Dorsolateral prefrontal cortex (tissue), 122 donors: ENCODE measurements at places on chromosomes 2 and 18.

DNA sequence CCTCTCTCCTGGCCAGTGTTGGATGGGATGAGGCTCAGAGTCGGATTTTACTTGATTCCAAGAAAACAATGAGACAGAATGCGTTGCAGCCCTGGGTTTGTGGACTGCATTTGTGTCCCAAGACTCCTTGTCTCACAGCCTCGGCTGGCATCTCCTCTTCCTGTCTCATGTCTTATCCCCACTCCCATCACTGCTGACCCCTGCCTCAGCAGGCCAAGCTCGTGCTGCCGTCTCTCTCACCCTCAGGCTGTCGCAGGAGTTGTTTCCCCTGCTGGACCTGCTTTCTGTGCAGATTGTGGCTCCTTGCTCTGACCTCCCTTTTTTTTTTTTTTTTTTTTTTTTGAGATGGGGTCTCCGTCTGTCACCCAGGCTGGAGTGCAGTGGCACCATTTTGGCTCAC is 70.2 kb upstream of the RALBP1 start:
- no peak for DNase-seq

DNA sequence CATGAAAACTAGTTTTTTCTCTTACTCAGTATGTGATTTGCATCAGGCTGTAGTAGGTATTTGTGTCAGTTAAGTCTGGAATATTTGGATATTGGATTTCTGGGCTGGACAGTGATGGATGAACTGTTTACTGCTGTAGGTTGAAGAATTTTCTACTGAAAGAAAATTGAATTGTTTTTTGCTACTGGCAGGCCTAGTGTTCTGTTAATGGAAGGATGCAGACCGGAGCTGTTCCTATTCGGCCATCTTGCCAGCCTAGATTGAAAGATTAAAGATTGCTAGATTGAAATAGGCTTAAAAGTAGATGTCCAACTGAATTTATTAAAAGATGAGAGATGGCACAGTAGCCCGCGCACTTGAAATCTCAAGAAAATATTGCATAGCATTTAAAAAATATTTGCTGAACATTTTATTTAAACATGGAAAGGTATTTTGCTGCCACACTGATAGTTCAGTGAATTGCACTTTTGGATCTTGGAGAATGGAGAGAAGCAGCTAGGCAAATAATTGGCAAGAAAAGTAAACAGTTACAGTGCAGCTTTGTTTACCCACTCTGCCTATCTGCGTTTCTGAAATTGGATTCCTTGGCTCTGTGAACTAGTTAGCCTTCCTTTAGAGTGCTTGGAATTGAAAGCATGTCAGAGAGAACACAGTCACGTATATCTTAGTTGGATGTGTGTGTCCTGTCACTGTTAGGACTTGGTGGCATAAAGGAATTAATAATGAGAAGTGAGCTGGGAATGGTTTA is 54.1 kb downstream of the EPB41L5 start:
- no peak for DNase-seq

DNA sequence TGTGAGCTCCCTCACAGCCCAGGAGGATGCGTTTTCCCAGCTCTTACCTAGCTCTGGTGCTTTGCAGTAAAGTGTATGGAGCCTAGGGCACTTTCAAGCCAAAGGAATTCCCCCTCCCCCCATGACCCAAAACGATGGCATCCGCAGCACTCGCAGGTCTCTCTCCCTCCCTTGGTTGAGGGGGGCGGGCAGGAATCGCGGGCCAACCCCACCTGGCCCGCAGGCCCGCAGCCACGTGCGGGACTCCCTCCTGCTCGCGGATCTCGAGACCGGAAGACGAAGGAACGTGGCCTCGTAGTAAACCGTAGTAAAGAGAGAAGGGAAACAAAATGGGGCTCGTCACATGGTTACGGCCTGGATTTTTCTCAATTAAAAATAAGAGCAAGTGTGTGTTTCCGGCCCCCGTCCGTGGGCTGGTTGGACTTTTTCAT is 8.5 kb downstream of the IRS1 start:
- peak; percentile 80 for DNase-seq

DNA sequence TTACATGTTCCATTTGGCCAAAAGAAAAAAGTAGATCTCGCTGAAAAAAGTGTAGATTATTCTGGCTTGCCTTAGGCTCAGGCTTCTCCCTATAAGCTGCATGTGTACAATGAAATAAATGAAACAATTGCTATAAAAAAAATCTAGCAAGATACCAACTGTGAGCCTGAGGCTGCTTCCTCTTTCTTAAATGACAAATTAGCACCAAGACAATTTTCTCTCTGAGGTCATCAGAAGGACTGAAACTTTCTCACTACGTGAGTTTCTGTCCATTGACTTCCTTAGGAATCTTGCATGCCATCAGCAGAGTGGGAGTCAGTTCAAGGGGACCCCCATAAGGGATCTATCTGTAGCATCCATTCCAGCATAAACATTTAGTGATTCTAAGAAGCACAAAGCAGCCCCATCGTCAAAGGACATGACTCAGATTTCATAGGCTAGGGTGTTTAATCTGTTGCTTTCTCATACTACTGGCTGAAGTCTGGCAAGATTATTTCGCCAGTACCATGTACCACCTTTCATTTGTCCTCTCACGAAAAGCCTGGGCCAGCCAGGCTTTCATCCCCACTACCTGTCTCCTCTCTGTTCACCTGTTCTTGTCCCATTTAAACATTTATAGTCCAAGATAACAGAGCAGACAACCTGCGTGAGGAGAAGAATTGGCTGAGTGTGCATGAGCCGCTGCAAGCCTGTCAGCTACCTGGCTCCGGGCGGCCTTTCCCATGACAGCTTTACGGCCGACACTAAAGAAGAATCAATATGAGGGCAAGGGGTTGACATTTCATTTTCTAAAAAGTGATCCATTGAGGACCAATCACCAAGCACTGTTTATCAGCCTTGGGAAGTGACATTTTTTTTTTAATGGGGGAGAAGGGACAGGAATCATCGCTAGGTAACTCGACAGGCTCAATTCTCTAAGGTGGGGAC is 120.0 kb downstream of the EPHA4 start:
- DNase-seq = no peak

DNA sequence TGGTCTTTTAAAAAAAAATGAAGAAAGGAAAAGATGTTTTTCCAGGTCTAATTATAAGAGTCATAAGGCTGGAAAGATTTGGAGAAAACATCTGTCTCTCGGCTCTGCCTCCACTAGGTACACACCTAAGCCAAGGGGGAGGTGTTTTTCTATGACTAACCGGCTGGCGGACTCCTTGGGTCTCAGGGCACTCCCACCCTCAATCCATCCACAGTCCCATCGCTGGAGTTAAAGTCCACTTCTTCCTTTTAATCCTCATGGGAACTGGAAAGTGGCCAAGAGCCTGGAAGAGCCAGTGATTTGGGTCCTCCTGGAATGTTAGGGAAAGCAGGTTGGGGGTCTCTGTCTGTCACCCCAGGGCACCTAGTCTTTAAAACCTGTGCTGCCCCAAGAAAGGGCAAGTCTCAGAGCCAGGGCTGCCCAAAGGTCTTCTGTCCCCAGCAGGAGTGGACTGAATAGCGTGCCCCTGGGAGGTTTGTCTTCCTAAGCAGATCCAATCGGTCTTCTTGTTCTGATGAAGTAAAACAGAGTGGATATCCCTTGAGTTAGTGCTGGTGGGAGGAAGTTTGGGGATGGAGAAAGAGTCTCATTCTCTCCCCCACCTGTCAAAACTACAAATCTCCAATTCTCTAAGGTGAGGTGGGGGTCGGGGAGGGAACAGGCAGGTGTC is 66.4 kb downstream of the MCFD2 start:
- no peak for DNase-seq

GRCh38 chr2:162184359-162184758 is 32.3 kb upstream of the GCG start:
- DNase-seq = peak; percentile 68

DNA sequence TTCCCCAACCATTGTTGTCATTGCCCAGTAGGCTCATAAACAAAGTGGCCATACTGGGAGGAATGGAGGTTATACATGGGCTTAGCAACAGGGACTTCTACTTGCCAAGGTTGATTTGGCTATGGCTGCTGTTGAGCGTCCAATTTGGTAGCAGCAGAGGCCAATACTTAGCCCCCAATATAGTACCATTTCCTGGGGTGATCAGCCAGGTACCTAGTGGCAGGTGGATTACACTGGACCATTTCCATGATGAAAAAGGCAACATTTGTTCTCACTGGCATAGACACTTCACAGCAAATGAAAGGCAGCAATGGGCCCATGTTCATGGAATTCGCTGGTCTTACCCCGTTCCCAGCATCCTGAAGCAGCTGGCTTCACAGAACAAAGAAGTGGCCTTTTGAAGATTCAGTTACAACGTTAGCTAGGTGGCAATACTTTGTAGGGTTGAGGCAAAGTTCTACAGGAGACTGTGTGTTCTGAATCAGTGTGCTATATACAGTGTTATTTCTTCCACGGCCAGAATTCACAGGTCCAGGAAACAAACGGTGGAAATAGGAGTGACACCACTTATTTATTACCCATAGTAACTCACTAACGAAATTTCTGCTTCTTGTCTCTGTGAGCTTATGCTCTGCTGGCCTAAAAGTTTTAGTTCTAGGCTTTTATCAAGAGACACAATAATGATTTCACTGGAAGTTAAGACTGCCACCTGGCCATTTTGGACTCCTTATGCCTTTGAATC is 37.5 kb downstream of the FBXO11 start:
- no peak for DNase-seq

DNA sequence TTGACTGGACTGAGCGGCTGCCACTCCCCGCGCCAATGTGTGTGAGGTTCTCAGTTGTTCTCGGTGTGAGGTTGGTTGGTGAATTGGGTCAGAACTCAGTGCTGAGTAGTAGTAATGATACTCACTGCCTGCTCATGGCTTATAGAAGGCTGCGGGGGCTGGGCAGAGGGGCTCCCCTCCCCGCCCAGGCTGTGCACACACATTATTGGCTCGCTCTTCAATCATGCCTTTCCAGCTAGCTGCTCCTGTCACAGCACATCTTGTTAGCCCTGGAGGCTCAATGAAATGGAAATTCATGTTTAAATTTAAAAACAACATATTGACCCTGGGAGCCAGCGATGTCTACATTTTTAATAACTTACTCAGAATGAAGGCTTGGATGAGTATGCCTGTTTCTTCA is 152.8 kb downstream of the CELF4 start:
- DNase-seq = no peak

GRCh38 chr18:46096651-46097300 is 1.3 kb downstream of the ATP5F1A start:
- peak; percentile 11 for DNase-seq

GRCh38 chr2:212794471-212794870 is 255.9 kb upstream of the ERBB4 start:
- no peak for DNase-seq

DNA sequence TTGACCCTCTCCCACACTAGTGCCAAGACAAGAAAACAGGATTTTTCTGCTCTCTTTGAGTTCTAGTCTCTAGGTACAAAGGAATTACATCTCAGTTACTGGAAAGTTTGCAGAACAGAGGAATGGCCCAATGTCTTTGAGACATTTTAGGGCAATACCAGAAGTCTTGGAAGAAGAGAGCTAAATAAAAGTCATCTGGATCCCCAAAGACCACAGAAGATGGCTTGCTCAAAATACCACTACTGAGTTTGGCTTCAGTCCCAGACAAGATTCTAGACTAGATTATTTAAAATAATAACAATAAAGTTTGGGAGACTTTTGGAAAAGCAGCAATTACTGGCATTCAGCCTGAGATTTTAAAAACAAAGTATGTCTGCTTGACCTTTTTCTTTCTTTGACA is 61.9 kb upstream of the HK2 start:
- DNase-seq = no peak

GRCh38 chr2:231263118-231263831 is 64.8 kb downstream of the ARMC9 start:
- no peak for DNase-seq

GRCh38 chr18:13145636-13146190 is 72.8 kb upstream of the LDLRAD4 start:
- DNase-seq = no peak

- no peak for DNase-seq
These were observed 15.5 kb upstream of the ATG16L1 start for GRCh38 chr2:233235977-233236376.

DNA sequence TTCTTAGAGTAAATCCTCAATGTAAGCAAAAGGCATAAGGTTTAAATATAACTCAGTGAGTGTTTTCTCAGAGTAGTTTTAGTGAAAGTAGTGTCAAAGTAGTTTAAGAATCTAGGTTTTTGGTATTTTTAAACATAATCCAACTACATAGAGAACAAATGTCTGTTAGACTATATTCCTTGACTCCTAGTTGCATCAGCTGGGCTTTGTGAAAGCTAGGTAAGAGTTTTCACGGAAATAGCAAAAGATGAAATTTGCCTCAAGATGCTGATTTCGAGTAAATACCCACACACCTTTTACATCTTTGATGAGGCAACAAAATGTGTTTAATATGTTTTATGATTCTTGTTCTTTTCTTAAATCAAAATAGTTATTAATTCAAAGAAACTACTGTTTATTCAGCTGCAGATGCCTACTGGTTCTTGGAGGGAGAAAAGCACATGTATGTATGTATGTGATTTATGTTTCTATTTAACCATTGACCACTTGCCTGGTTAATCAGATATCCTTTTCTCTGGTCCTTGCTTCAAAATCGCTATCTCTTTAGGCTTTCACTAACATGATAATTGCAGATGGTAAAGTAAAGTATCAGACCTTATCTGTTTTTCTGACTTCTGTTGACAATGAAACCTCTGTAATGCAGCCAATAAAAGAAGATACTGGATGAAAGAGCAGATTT is 117.4 kb upstream of the NOSTRIN start:
- DNase-seq = no peak

DNA sequence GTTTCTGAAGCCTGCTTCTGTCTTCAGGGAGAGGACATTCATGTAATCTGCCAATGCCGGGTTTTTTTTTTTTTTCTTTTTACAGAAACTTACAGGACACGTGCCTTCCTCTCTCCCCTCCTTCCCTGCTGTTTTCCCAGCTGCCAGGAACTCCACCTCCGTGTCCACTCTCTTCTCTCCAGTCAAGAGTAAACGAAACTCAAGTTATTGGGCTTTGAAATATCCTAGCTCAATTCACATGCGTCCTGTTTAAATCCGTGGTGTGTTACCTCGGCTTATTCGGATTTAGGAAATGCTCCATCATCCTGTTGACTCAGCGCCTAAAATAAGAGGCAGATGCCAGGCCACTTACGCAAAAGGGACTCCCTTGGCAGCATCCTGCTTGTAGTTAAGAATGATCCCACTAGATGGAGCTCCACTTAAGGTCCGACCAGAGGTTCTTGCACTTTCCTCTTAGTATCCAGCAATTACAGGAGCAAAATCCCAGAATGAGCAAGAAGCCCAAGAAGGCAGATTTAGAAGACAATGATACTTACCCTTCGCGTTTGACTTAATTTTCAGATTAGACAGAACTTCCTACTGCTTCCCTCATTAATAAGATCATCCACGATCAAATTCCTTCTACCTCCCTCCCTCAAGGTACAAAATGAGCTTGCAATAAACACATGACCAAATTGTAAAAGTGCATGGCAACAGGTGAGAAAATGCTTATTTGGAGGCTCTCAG is 97.2 kb upstream of the ZCCHC2 start:
- DNase-seq = peak; percentile 63

- no peak for DNase-seq
These were observed 32.9 kb upstream of the NDUFV2 start for GRCh38 chr18:9069601-9070000.

DNA sequence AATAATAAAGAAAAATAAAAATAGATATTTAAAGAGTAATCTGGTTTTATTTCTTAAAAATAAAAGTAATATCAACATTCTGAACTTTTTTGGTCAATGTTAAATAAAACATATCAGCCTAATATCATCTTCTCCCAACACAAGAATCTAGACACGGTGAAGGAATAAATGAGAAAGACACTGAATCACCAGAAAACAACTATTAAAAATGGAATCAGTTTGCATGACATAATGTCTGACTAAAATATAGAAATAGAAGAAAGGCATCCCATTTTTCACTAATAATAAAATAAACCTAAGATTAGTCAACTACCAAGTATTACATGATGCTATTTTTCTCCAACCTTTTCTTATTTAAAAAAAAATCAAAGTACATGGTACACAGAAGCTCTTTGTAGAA is 30.8 kb upstream of the TNFAIP6 start:
- no peak for DNase-seq
